ENCODE measurements at places on chromosomes 6 and 20.

GRCh38 chr6:10098756-10099528 is 315.9 kb downstream of the TFAP2A start:
- DNase-seq = no peak

GRCh38 chr20:34922654-34923381 is 32.8 kb downstream of the GSS start:
- DNase-seq = no peak

DNA sequence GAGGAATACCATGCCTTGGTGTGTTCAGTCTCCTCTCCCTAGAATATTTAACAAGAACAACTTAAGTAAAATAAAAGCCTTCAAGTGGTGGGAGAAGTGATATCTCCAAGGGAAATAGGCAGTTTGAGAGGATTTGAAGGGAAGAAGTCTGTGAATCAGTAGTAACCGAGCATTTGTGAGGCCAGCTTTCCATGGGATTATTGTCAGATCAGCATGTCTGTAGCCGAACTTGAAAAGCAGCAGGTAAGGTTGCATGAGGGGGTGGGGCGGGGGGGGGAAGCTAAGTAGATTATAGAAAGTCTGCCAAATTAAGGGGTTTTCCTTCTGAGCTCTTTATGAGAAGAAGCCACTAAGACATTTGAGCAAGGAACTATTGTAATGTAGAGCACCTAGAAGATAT is 92.6 kb downstream of the GRIK2 start:
- no peak for DNase-seq

DNA sequence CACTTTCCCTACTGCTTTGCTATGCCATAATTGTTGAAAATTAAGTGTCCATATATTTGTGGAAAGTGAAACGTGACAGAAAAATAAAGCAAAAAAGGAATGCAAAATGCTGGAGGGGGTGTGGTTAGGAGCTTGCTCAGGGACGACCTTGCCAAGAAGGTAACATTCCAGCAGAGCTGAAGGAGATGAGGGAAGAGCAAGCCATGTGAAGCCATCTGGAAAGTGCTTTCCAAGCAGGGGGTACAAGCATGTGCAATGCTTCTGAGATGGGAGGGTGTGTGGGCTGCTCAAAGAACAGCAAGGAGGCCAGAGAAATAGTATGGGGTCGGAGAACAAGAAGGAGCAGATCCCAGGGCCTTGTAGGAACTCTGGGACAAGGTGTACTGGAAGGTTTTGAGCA is 161.7 kb downstream of the ISM1 start:
- no peak for DNase-seq

GRCh38 chr20:46011631-46012482 is 3.1 kb downstream of the MMP9 start:
- peak; percentile 43 for DNase-seq

DNA sequence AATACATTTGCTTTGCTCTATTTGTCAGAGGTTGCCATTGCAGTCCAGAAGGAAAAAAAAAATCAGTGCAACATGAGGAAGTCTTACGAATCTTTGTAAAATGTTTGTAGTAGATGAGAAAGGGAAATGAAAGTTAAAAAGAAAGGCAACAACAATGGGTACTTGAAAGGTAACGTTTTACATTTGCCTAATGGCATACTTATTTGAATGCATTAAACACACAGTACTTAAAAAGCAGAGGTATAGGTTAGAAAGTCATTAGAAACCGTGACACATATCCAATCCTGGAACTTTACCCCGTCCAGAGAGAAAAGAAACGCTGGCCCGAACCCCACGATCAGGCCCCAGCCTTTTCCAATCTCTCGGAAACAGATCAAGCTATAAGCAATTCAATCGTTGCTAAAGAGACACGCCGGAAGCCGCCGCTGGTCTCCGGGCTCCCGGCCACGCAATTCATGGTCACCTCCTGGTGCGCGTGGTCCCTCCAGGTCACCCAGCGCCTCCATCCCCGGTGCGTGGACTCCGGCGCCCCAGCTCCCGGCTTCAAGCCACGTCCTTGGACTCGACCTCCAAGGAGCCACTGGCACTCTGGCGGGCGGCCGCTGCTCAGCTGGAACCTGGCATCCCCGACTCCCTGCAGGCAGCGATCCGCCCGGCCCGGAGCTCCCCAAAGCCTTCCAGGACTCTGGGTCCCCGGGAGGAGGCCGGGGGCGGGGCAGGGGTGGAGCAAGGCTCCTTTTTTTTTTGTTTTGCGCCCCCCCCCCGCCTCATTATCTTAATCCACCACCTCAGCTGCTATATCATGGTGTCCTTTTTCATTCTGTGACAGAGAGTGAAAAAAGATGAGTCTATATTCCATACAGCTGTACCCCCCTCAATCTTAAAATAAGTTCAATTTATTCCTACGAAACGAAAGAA is at the start of gene SLC18B1:
TSS of gene SLC18B1 (minus strand) at position 687 of the 918 bp plus-strand sequence. CDS start at position 506, 181 bp downstream.
- peak; percentile 52 for DNase-seq

- DNase-seq = no peak
These were observed 795.6 kb downstream of the TENT5A start for GRCh38 chr6:80956898-80957297.

- no peak for DNase-seq
These were observed 188.2 kb upstream of the PREP start for GRCh38 chr6:105591053-105591452.

- DNase-seq = no peak
These were observed 95.6 kb upstream of the SUPT3H start for GRCh38 chr6:45473121-45473993.

GRCh38 chr6:85516168-85516567 is 66.3 kb downstream of the NT5E start:
- no peak for DNase-seq

DNA sequence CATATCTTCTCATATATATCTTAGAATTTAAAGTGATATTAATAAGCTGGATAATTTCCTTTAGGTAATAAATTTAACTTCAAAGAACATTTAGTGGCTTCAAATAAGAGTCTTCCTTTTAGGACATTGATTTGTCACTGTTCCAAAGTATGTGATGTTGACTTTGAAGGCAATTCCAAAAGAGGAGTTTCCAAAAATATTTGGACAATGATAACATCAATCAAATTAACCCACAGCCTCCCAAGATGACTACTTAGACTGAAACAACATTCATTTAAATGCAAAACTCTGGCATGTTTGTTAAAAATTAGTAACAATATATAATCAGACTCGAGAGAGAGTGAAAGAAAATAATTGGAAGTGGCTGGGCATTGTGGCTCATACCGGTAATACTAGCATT is 211.1 kb downstream of the OGFRL1 start:
- no peak for DNase-seq

GRCh38 chr6:82419859-82420258 is 56.2 kb downstream of the TPBG start:
- DNase-seq = no peak

- peak; percentile 26 for DNase-seq
These were observed 40.6 kb downstream of the SH3BGRL2 start for GRCh38 chr6:79671600-79672266.

GRCh38 chr6:159908979-159909378 is 18.2 kb downstream of the MAS1 start:
- no peak for DNase-seq

DNA sequence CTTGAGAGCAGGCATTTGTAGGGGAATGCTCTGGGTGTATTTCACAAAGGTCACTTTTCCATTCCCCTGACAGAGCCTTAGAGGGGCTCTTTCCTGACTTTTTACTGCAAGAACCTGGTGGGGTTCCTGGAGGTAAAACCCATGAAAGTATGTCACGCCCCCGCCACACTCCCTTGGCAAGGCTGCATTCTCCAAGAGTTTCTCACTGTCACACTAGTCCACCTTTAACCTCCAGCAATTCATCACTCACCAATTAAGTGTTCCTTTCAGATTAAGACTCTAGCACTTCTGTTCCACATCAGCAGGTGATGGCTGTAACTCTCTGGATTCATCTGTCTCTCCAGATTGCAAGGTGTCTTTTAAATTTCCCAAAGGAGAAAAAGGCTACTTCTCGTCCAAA is 32.7 kb upstream of the NKX2-4 start:
- DNase-seq = no peak

GRCh38 chr6:44471271-44471981 is 83.9 kb downstream of the CDC5L start:
- DNase-seq = no peak

DNA sequence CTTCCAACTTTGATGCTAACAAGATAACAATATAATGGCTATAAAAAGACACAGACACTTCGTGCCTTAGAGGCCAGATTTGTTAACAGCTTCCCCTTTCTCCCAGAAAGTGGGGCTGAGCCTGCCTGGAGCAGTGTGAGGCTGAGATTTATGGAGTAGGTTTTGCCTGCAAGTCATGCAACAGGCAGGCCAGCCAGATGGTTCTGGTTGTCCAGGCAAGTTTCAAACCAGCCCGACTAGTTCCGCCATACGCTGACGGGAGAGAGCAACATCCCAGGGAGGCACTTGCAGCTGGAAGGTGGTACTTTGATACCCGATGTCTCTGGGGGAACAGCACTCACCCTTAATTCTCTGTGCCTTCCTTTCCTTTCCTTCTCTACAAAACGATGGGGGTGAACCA is 81.3 kb upstream of the NAA20 start:
- no peak for DNase-seq

GRCh38 chr6:81727876-81728517 is 24.5 kb downstream of the TENT5A start:
- DNase-seq = no peak

DNA sequence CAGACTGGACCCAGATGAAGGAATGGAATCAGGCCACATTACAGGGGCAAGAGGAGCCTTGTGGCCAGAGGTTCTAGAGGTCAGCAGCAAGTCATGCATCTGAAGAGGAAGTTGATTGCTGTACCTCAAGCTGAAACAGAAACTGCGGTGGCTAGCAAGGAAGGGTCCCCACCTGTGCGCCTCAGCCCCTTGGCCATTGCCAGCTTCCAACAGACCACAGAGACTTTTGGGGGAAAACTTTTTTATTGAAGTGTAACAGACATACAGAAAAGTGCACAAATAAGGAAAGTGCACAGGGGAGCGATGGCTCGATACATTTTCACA is 26.8 kb upstream of the SLC9A8 start:
- no peak for DNase-seq

DNA sequence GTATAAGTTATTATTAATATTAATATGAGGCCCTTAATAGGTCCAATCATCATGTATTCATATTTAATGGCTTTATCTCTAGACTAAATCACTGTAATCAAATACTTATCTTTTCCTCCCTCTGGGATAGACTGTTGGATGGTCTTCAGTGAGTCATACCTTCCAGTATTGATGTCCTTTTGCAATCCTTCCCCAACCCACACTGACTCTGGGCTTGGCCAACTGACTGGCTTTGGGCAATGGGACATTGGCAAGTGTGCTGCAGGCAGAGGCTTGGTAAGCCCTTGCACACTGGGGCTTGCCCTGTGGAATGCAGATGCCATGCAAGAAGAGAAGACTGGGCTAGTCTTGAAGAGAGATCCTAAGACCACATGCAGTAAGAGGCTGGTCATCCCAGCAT is 136.6 kb downstream of the CCDC170 start:
- no peak for DNase-seq

DNA sequence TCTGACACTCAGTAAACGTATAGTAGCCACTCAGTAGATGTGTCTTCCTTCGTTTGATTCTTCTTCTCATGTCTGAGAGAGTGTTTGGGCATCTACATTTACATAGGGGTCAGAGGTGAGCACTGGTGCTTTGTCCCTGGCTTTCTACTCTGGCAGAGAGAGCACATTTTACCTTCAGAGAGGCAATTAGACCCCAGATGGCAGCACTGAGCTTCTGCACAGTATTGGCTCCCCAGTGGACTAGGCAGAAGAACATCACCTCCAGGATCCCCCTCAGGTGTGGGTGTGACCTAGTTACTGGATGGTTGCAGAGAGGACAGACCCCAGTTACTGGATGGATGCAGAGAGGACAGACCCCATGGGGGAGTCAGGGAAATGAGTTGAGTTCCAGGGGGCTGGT is 327.2 kb downstream of the DHX35 start:
- DNase-seq = no peak

- no peak for DNase-seq
These were observed 124.2 kb downstream of the GRM4 start for GRCh38 chr6:34021554-34022190.

DNA sequence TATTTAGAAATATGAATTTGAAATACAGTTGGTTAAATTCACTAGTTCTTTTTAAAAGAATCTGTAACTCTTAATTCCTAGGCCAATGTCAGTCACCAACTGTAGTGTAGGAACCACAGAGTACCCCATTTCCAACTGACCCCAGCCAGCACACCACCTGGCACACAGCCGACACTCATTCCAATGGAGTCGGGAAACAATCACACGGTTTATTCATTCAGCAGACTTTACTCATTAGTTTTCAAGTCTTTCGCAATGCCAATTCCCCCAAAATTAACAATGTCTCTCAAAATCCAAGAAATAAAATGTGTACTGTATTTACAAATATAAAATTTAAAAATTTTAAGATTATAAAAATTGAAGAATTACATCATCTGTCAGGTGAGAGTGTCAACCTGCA is 13.5 kb downstream of the ARG1 start:
- DNase-seq = no peak

GRCh38 chr6:72218125-72218524 is 331.8 kb downstream of the RIMS1 start:
- DNase-seq = no peak

DNA sequence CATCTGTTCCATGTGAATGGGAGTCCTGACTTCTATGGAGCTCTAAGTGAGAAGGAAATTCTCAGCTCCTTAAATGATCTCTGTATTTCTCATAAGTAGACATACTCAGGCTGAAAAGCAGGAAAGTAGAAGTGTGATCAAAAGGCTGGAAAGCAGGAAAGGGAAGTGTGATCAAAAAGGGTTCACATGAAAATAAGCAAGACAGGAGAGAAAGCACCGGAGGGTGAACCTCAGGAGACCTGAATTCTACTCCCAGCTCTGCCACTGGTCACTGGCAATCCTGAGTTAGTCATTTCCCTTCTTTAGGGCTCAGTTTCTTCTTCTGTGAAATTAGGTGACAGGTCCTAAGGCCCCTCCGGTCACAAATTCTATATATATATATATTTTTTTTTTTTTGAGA is 55.5 kb upstream of the TRERF1 start:
- no peak for DNase-seq

- no peak for DNase-seq
These were observed 9.9 kb downstream of the SERAC1 start for GRCh38 chr6:158158123-158158522.

DNA sequence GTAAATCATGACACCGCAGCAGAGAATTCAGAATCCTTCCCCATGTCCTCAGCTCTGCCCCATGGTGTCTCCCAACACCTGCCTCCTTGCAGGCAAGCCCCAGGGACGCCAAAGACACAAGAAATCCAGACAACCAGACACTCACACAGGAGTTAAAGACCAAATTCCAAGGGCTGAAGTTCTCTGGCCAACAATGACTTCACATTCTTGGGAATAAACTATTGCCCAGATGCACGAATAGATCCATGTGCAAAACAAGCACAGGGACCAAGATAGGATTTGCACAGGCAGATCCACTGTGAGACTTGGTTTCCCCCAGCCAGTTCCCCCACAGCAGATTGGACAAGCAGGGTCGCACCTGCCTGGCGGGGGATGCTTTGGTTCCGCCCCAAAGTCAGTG is 246.7 kb downstream of the SOD2 start:
- DNase-seq = no peak

DNA sequence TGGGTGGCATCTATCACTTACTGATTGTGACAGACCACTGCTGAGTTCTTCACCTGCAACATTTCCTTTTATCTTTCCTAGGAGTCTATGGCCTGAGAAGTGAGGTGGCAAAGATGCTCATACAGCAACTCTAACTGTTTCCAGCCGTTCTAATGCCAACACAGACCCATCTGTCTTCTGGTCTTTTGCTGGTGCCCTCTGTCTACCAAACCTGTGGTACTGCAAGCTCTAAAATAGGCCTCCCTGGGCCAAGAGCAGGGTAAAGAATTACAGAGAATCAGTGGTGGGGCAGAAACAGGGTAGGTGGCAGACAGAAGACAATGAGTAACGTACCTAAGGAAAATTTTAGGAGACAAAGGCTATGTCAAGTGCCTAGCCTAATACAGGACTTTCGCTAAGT is 611.0 kb upstream of the FLRT3 start:
- no peak for DNase-seq
